ENCODE measurements at places on chromosomes 4 and X.

DNA sequence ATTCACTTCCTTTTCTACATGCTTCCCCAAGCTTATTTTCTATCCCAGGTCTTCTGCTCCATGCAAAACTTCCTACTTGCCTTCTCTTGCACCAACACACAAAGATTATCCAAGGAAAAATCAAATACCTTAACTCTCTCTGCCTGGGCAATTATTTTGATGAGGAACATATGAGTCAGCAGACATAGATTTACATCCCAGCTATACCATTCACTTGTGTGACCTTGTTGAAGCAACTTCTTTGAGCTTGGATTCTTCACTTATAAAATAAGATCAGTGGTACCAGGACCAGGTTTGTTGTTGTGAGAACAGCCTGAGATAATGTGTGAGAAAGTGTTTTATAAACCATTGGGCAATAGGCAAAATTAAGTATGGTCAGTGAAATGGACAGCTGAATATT lies 39.1 kb upstream of the TMEM192 start:
- DNase-seq = no peak

- no peak for DNase-seq
These were observed 226.2 kb downstream of the TACR3 start for GRCh38 chr4:103493450-103494159.

DNA sequence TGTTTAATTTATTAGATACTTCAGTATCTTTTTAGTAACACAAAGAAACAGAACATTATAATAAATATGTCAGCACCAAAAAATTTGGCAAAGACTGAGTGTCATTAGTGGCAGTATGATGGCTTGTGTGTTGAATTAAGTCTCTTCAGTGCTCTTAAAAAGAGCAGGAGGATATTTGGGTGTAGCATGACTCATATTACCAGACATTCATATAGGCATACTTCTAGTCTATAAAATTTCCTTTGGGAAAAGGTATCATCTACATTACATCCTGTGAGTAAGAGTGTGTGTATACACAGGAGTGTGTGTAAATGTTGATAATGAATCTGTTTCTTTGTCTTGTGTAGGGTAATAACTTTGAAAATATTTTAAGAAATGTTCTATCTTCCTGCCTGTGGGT lies 135.7 kb downstream of the CNKSR2 start:
- no peak for DNase-seq

- no peak for DNase-seq
These were observed 8.4 kb downstream of the VSIG1 start for GRCh38 chrX:108053218-108053617.

GRCh38 chrX:129540722-129541184 lies 694 bp downstream of the OCRL start:
- peak; percentile 19 for DNase-seq

DNA sequence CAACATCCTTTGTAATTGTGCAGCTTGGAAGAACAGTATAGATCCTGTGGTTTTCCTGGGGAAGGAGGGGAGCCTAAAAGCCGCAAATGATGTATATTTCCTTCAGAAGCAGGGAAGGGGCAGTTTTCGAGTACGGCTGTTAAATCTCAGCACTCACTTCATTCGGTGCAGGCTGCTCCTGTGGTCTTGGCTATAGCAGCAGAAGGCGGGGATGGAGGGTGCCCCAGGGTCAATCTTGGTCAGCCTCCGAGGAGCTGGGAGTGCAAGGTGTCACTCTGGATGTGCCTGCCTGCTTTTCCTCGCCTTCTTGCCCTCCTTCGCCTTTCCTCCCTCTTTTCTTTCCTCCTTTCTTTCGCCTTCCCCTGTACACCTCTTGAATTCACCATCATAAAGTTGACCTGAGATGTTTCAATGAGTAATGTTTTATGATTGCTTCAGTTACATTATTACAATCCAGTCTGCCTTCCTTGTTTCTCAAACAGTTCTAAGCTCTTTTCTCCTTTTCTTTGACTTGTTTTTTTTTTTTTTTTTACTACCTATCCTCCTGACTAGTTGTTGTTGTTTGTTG lies 101.6 kb downstream of the RELL1 start:
- no peak for DNase-seq

- DNase-seq = no peak
These were observed 33.0 kb upstream of the RAB9B start for GRCh38 chrX:103864886-103865534.

DNA sequence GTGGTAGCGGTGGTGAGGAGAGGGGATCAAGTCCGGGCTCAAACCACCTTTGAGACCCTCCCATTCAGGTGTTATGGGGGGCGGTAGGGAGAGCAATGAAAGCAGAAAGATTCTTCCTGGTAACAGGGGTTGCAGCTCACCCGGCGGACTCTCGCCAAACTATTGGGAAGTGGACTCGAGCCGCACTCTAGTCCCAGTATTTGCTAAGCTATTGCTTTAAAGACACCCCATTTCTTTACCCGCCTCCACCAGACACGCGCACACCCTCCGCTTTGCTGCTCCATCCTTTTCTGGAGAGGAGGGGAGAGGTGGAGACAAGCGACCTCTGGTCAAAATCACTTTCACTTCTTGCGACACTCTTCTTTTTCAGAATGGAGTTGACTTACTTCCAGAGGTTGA lies 625 bp upstream of the GABRA4 start:
- no peak for DNase-seq
